T47D (cell line): ENCODE measurements at places on chromosomes 12 and 14.
A peak's percentile ranks its signal among the peaks of the same experiment; 100 is the strongest.

GRCh38 chr12:69172491-69172890, 66.9 kb upstream of the CPSF6 start:
- DNase-seq, result no peak

- DNase-seq, result no peak
Observed at GRCh38 chr12:16515666-16516065, 90.3 kb downstream of the LMO3 start.

GRCh38 chr14:101733211-101733610, 28.3 kb upstream of the PPP2R5C start:
- DNase-seq, result no peak

DNA sequence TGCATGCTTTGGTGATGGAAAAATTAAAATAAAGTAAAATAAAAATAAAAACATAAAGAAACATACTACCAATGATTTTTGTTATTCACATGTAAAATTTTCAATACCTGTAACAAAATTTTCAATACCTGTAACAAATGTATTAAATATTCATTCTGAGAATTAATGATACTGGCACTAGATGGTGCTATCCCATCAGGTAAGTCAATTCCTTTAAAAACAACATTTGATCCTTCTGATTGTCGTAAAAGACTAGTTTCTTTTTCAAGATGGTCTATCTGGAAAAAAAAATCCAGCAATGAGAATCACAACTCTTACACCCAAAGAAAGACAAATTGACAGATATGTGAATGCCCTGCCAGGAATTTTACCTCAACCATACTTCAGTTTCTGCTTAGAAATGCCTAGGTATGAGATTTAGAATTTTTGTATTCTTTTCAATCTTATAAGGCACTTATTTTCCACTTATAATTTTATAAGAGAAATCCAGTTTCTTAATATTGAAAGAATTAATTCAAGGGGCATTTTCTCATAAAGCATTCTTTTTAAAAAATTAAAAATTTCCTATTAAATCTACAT, 30.7 kb downstream of the CEP290 start:
- peak; percentile 81 for DNase-seq

DNA sequence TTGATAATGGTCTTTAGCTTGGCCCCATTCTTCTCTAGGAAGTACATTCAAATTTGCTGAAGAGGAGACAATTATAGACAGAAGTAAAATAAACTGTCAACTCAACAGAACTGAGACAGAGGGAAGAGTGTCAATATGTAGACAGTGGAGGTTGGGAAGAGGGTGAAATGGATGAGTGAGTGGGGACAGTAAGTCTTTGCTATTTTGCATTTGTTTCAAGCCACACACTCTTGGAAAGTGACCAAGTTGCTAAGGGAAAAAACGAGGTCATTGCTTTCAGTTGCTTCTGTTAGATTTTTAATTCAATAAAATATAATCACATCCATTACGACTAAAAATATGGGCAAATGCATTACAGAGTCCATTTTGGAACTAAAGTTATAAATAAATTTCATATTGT, 47.8 kb downstream of the BTBD7 start:
- DNase-seq, result no peak

DNA sequence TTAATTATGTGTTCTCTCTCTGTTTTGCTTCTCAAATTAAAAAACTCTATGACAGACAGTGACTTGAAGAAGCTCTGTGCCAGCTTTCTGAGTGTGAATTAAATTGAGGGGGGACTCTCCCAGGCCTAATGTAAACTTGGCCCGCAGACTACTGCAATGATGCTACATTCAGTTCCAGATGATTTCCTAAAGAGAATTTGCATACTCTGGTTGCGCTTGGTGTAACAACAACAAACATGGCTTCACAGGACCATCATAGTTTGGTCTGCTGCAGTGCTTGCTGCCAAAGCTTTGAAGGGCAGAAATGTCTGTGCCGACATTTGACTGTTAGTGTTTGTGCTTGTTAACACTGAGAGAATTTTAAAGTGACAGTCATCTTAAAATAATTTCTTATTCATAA, 25.0 kb downstream of the CFAP54 start:
- no peak for DNase-seq

GRCh38 chr12:53277981-53278380, 9.9 kb downstream of the ESPL1 start:
- no peak for DNase-seq

DNA sequence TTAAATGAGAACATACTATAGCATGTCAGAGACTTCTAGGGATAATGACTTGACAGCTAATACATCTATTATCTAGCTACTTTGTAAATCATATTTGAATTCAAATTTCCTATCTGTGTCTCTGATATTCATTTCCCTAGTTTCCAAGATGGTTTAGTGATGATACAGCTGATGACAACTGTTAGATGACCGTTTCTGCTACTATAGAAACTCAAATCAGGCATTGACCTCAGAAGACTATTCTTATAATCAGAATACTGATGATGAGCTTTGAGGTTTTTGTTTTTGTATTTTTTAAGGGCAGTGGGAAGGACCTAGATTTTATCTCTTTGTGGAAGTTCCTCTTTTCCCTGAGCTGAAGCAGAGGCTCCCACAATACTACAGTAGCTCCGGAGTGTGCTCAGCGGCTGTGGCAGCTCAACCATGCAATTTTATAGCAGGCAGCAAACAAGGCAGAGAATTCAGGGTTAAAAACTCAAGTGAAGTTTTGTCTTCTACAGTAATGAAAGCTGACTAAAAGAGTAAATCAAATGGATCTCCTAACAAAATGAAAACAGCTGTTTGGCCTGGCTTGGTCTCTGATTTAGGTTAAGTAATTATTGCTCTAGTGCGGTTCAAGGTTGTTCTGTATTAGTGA, 145.1 kb downstream of the SLC25A21 start:
- no peak for DNase-seq

- DNase-seq, result no peak
Observed at GRCh38 chr14:36580856-36581831, 1.3 kb downstream of the NKX2-8 start.

DNA sequence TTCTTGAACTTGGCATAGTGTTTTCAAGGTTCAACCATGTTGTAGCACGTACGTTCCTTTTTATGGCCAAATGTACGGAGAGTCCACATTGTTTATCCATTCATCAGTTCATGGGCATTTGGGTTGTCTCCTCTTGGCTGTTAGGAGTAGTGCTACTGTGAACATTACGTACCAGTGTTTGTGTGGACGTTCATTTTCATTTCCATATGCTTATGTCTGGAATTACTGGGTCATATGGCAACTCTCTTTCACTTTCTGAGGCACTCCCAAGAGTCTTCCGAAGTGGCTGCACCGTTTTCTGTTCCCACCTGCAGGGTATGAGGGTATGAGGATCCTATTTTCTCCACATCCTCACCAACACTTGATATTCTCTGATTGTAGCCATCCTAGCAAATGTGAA, 49.1 kb upstream of the TSPAN9 start:
- DNase-seq, result no peak

DNA sequence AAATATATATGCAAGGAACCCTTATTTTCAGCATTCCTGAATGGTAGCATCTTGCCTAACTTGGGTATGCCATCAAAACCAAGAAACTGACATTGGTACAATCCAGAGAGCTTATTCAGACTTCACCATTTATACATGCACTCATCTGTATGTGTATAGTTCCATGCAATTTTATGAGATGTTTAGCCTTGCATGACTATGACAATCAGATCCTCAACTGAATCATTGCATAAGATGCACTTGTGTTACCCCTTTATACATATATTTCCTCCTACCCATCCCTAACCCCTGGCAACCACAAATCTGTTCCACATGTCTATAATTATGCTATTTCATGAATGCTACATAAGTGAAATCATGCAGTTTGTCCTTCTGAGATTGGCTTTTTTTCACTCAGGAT, 37.0 kb upstream of the PPFIBP1 start:
- DNase-seq, result no peak

GRCh38 chr14:58770491-58770982, 132.8 kb downstream of the DACT1 start:
- DNase-seq, result no peak

DNA sequence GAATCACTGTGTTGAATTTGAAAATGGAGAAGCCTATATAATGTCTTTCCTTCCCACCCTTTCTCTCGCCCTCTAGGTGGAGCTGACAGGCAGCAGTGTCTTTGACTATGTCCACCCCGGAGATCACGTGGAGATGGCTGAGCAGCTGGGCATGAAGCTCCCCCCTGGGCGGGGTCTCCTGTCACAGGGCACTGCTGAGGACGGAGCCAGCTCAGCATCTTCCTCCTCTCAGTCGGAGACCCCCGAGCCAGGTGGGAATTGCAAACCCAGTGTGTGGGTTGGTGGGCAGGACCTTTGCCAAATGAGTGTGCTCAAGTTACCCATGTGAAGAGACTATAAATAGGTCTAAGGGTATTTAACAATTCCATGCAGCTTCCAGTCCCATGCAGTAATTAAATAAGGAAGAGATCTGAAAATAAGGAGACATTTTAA, 274.7 kb downstream of the EGLN3 start:
- peak; percentile 61 for DNase-seq

DNA sequence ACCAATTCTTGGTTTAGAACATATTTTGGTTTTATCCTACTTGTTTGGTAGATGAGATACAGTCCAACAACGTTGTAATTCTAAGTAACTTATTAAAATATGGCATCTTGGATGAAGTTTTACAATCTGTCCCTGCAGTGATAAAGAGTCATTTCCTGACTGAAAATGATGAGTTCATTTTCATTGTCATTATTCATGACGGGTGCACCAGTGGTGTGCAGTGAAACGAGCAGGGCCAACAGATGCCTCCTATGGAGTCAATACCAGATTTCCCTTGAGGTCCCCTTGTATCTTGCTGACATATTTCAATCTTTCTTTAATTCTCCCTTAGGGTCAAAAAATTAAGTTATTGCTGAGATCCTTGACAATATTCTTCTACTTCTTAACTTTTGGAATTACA, 438.5 kb downstream of the LRIG3 start:
- no peak for DNase-seq

DNA sequence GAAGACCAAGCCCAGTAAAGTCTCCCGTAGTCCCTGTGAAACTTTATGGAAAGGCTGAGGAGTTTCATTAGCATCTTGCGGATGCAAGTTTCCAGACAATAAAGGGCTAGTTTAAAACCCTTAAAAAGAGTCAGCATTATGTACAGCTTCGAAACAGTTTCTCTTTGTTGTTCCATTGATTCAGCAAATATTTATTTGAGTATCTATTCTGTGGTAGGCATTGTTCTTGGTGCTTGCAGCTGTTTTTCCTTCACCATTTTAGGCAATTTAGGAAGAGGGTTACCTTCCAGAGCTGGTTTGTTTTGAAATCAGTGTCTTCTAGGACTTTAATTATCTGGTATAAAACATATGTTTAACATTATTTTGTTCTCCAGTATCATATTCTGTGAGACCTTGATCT, 1.5 kb downstream of the SLIRP start:
- DNase-seq, result no peak

DNA sequence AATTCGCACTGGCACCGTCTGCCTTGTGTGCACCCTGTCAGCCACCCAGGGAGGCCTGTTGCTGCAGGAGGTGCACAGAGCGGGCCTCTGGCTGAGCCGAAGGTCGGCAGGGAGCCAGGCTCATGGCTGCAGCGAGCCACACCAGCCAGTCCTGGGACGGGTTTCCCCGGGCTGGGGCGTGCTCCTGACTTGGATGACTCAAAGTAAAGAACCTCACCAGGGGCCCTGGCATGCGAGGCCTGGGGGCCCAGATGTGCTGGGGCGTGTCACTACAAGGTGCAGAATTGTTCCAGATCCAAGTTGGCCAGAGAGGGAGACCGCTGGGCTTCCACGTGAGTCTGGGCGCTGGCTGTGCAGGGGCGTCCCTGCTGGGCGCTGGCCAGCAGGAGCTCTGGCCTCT, 34.5 kb downstream of the FBRSL1 start:
- DNase-seq, result peak; percentile 62

DNA sequence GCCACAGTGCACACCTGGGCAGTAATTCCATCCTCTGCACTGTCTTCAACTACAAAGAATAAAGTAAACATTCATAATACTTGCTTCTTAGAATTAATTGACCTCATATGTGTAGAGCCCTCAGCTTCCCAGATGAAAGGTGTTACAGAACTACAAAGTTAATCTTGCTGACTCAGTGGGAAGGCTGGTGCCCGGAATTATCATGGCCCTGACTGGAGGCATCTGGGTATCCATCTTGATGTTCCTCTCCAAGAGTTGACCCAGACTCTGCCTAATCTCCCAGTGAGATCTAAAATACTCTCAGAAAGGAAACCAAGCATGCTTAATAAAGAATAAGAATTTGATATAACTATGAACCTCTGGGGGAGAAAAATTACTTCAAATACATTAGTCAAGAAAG, 147.0 kb upstream of the ARID2 start:
- DNase-seq, result peak; percentile 66

DNA sequence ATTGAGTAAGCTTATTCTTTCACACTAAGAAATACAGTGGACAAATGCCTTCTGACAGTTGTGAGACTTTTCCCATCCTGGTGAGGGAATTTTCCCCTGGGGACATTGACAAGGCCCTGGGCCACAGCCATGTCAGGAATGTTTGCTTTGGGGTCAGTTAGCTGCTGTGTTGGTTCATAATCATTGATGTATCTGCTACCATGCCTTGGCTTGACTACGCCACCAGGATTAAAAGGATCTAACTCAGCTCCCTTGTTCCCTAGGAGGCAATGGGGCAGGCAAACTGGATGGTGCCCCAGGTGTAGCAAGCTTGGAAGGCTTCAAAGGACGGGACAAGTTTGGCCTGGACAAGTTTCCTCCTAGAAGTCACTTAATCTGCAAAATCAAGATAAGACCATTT, 3.1 kb upstream of the CCDC88C start:
- DNase-seq, result peak; percentile 70

- DNase-seq, result peak; percentile 82
Observed at GRCh38 chr12:103877934-103878510, 37.0 kb upstream of the NT5DC3 start.

DNA sequence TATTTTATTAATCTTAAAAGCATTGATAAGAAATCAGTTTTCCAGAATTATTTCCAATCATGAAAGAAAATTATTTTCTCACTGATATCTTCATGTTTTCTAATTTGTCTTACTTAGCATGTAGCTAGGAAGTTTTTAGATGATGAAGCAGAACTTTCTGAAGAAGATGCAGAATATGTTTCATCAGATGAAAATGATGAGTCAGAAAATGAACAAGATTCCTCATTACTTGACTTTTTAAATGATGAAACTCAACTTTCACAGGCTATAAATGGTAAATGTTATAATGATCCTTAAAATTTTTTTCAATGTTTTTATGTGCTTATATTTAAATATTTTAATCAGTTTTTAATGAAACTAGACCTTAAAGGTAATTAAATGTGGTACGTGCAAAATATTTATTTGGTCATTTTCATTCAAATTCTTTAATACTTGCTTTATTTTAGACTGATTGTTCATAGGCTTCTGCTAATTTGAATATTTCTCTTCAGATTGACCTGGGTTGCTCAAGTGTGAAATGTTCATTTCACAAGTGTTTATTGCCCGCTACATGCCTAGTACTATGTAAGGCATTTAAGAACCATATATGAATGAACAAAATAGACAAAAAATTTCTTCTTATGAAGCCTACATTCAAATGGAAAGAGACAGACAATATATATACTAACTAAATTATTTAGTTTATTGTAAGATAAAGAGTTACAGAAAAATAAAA, 49.5 kb downstream of the FANCM start:
- DNase-seq, result no peak
